Germinal center (tissue), 1 donor: ENCODE measurements at places on chromosomes 2 and 18.

DNA sequence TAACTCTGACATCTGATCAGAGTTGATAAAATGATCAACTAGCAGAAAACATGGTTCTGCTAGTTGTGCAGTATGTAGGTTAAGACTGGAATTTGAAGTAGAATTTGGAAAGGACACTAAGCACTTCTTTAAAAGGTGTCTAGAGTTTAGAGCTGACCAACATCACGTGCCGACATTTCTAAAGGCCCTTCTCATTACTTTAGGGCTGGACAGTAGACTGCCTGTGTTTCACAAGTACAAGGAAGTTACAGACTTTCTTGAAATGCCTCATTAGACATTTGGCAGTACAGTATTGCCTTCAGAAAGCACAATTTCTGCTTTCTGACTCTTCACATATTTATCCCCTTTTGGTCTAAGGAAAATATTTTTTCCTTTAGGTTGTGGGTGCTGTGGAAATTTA, 255.3 kb downstream of the ZNF385B start:
- no peak for DNase-seq

- no peak for DNase-seq
Observed at GRCh38 chr2:102103992-102104871, 38.3 kb upstream of the IL1R1 start.

DNA sequence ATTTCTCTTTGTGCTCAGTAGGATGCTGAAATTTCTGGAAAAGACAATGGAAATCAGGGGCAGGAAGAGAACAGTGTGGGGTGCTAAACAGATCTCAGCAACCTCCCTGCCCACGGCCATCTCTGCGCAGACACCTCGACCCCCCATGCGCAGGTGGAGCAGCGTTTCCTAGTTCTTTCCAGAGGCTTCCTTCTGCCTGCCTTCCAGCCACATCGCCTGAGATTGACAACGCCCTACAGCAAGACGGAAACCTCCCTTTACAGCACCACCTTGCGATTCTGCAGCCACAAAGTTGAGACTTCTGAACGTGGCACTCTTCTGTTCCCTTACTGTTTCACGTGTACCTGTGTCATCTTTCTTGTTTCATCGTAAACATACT, 31.4 kb upstream of the CASP8 start:
- no peak for DNase-seq

DNA sequence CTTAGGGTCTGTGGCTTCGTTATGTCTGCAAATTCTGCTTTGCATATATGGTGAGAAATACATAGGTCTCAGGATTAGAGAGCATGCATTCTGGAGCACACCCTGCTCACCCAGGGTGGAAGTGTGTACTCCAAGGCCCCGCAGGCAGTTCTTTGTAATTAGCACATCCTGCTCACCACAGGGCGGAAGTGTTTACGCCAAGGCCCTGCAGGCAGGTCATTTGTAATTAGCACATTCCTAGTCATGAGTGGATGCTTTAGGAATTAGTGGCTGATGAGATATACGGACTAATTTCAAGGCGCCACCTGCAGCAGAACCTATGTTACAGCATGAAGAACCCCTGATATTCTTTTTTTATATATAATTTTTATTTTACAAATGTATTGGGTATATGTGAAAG, 4.2 kb downstream of the ALLC start:
- DNase-seq: no peak

DNA sequence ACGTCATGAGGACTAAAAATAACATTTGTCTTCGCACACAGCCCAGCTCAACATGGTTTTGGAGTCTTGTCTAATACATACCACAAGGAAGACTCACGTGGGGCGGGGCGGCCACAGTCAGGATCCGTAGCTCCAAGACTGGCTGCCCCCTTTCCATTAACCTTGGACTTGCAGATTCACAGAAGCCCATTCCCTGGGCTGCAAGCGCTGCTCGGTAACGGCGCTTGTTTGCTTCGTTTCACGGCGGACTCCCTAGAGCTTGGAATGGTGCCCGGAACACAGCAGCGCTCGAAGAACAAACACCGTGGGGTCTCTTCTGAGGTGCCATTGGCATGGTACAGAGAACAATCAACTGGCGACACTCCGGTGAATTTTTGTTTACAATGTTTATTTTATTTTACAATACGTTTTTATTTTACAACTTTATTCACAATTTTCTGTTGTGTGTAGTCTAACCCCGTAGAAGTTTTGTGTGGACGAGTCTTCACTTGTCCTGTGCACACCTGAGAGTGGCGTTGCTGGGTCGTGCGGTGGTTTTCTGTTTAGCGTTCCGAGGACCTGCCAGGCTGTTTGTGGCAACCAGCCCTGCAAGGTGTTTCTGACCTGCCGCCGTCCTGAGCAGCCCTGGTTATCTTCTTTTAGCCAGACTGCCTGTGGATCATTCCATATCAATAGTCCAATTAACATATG, 126.5 kb downstream of the GALR1 start:
- no peak for DNase-seq

DNA sequence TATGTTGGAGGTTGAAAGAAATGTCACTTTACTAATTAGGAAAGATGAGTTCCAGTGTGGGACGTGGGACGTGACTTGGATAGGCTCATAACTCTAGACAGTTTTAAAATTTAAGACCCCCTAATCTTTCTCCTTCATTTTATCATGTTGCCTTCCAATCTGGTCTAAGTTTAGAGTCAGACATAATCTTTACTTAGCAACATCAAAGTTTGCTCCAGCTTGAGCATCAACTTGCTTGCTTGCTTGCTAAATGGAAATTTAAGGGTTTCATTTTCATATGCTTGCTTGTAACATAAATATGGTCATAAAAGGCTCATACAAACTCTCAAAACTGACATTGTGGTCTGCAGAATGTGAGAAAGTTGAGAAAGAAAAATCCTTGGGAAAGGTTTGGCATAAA, 428.9 kb downstream of the EPHA4 start:
- no peak for DNase-seq

GRCh38 chr2:234535464-234535863, 38.6 kb upstream of the ARL4C start:
- no peak for DNase-seq

GRCh38 chr18:48750485-48751175, 200.1 kb downstream of the SMAD7 start:
- DNase-seq: no peak

DNA sequence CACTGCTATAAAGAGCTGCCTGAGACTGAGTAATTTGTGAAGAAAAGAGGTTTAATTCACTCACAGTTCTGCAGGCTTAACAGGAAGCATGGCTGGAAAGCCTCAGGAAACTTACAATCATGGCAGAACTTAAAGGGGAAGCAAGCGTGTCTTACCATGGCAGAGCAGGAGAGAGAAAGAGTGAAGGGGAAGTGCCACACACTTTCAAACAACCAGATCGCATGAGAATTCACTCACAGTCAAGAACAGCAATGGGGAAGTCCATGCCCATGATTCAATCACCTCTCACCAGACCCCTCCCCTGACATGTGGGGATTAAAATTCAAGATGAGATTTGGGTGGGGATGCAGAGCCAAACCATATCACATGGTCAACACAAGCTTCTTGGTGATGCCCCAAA, 34.7 kb upstream of the CDK5R2 start:
- DNase-seq: no peak
